ENCODE measurements at places on chromosomes 1 and 21.

GRCh38 chr1:67214420-67215174, 48.3 kb downstream of the IL23R start:
- DNase-seq = no peak

- no peak for DNase-seq
Measured at GRCh38 chr1:205122489-205122882, 708 bp upstream of the RBBP5 start.

- DNase-seq = no peak
Measured at GRCh38 chr1:209648931-209649776, 3.1 kb downstream of the LAMB3 start.

DNA sequence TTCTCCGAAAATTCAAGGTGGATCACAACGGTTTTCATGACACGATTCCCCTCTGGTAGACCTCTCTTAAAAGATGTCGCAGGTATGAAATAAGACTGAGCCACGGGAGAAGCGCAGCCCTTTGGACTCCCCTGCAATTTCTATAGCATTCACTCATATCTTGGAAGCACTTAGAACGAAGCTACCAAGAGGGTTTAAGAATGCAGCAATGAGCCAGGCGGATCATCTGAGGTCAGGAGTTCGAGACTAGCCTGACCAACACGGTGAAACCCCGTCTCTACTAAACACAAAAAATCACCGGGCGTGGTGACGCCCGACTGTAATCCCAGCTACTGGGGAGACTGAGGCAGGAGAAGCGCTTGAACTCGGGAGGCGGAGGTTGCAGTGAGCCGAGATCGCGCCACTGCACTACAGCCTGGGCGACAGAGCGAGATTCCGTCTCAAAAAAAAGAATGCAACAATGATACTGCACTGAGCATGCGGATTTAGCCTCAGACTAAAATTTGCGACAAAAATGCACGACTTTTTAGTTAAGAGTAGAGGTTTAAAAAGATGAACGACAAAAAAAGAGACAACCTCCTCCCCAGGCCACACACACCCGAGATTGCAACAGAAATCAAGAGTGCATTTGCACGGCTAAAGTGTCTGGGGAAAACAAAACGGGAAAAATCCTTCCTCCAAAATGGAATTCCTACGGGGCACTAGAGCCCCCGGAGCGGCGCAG, 743 bp downstream of the TOMM20 start:
- no peak for DNase-seq

GRCh38 chr1:39689635-39690034, 1.6 kb downstream of the HPCAL4 start:
- DNase-seq = no peak

GRCh38 chr1:192787914-192788585, 20.8 kb upstream of the RGS2 start:
- peak; percentile 9 for DNase-seq

GRCh38 chr1:230798491-230798890, 51.3 kb downstream of the CAPN9 start:
- DNase-seq = no peak

DNA sequence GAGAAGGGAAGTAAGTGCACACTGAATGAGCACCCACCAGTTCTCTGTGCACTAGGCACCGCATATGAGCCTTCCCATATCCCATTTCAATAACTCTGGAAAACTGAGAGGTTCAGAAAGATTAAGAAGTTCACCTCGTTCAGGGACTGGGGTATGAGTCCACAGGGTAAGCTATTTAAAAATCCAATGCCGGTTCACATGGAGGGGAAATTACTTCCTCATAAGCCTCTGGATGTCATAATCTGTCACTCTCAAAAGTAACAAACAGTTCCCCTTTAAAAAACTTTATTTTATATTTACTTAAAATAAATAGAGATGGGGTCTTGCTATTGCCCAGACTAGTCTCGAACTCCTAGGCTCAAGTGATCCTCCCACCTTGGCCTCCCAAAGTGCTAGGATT, 1.9 kb downstream of the OR2B11 start:
- DNase-seq = no peak

DNA sequence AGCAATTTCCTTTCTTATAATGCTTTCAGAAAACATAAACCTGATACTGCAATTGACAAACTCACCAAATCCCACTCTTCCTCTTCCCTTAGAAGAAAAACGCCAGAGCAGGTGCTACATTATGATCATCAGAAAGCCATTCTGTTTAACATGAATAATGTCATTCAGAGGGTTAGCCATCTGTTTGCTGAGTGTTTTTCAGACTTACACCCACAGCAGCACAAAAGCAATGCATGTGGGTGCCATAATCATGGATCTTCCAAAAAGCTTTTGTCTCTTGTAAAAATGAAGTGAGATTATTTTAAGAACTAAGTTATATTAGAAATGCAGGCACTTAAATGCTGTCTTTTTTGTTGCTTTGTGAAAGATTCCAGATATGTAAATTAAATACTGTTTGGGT, 204.6 kb upstream of the TMPRSS15 start:
- DNase-seq = no peak

DNA sequence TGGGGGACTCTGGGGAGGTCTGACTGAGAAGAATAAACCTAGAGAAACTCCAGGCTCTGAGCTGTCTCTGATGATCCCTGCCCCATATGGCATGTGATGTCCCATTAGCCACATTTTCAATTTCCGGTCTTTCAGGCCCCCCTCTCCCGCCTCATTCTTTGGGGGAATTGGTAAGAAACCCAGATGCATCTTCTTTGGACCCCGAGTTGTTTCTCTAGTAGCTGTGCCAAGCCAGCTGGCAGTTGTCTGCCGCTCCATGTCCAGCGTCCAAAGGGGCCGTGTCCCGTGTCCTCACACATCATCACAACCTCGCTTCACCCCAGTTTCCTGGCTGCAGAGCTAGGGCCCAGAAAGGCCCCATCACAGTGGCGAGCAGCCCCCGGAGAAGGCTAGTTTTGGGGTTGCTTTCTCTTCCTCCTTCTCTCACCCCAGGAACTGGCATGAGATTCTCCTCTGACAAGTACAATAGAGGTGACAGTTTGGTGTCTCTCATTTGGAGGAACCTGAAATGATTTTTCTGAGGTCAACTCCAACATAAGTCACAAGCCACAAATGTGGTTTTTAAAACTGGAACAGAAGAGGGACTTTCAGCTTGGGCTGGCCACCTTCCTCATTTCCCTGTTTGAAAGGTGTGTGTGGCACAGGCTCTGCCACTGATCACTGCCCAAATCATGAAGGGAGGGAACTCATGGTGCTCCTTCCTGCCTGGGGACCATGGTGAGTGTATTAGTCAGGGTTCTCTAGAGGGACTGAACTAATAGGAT, 6.4 kb upstream of the GPR157 start:
- no peak for DNase-seq

GRCh38 chr1:64363111-64363510, 106.8 kb upstream of the CACHD1 start:
- no peak for DNase-seq

DNA sequence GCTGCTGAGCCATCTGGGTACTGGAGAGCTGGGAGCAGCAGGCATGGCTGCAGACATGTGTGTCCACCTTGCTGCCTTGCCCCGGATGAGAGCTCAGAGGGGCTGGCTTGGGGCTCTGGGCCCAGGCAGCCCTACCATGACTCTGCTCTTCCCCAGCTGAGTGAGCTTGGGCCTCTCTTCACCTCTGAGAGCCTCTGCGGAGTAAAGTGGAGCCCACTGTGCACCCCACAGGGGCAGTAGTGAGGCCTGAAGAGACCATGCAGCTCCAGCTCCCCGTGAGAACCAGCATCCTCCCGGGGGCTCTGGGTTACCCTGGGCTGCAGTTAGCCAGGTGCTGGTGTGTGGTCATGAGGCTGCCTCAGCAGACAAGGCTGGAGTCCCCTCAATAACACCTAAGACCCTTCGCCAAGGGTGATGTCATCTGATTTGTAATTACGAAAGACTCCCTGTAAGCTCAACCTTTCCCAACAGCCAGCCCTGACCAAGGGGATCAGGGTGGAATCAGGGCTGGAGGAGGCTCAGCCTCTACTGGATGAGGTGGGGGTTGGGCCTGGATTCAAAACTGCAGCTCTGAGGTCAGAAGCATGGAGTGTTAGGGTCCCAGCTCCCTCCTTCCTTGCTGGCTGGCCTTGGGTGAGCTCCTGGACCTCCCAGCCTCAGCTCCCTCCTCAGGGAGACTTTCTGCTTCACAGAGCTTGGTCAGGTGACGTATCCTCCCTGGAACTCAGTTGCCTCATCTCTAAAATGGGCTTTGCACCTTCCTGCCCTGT, 308.0 kb downstream of the MATN1 start:
- no peak for DNase-seq

- DNase-seq = no peak
Measured at GRCh38 chr21:33075128-33075527, 5.2 kb downstream of the OLIG1 start.

GRCh38 chr1:155968051-155968400, 10.3 kb downstream of the ARHGEF2 start:
- no peak for DNase-seq

- no peak for DNase-seq
Measured at GRCh38 chr1:221117548-221117951, 238.3 kb downstream of the HLX start.

- DNase-seq = no peak
Measured at GRCh38 chr1:91944087-91944486, 5.1 kb upstream of the BRDT start.

Data from C1 segment of cervical spinal cord (tissue), 14 donors.